Ureter (tissue), 1 donor: ENCODE measurements at places on chromosomes 2 and 18. TPM values are rescaled to one million over a fixed set of nuclear protein-coding genes. Genes with fewer than 3 reads are reported as not detected.

The RUFY4 gene
- 5.6 TPM for total RNA-seq

- no peak for DNase-seq
These were observed 165.2 kb upstream of the KLF7 start for GRCh38 chr2:207330912-207331311.

The SNRNP27 gene
- total RNA-seq, result 34.8 TPM

DNA sequence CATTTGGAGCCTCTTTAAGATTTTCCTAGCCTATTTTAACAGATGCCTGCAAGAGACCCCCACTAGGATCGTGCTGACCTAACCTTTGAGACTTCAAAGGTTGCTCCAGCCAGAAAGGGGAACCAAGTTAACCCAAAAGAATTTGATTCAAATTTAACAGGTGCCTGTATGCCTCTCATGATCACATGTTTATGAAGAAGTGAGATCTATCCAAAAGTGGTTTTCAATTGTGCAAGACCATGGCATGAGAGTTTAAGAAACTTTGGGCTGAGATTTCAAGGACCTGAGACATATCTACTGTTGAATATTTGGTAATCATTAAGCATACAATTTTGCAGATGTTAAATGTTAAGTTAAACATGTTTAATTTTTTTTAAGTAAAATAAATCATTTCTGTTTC is 1.3 kb upstream of the RSAD2 start:
- no peak for DNase-seq

DNA sequence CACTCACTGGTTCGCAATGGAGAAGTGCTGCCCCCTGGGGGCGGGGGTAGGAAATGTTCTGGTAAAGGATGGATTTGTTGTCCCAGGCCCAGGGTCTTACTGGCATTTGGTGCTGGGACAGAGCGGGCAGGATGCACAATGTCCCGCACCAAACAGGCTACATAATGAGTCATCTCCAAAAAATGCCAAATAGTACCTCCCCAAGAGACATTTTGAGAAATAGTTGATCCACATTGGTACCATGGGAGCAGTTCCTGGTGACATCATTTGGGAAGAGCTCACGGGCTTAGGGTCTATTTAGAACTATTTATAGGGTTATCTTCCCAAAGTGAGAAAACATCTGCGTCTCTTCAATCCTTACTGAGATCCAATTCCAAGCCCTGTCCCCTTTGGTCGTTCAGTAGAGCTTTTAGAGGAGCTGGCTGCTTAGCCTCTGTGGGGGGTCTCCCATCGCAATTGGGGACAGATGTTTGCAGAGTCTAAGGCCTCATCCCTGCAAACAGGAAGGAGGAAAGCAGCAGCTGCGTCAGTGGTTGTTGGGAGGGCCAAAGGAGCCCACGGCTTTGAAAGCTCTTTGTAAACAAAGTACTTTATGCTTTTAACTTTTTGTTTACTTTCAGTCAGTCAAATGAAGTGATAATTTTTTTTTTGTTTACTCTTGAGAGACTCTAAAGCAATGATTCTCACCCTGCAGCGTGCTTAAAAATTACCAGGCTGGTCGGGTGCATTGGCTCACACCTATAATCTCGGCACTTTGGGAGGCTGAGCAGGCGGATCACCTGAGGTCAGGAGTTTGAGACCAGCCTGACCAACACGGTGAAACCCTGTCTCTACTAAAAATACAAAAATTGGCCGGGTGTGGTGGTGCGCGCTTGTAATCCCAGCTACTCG is 49.3 kb downstream of the GREB1 start:
- DNase-seq, result peak; percentile 63

DNA sequence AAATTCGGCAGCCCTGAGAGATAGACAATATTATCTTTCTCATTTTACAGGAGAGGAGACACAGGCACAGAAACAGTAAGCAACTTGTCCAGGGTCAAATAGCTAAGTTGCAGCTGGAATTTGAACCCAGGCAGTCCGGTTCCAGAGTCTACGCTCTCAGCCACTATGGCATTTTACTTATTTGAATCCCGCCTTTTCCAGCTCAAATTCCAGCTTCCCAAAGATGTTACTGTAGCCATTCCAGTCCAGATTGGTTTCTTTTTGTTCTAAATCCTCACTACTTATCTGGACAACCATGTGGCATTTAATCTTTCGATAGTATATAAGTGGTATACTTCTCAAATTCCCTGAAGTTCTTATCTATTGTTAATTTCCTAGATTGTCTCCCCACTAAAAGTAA is 125.7 kb downstream of the NBAS start:
- no peak for DNase-seq

GRCh38 chr2:135182190-135182589 is 130.1 kb downstream of the RAB3GAP1 start:
- DNase-seq, result no peak

GRCh38 chr2:86480105-86480504 is 38.9 kb downstream of the KDM3A start:
- DNase-seq, result peak; percentile 54

GRCh38 chr2:63122921-63123320 is 72.3 kb downstream of the OTX1 start:
- DNase-seq, result no peak

GRCh38 chr2:217218269-217219163 is 358.7 kb upstream of the TNP1 start:
- no peak for DNase-seq

GRCh38 chr2:112483042-112483473 is 1.1 kb downstream of the TTL start:
- no peak for DNase-seq

DNA sequence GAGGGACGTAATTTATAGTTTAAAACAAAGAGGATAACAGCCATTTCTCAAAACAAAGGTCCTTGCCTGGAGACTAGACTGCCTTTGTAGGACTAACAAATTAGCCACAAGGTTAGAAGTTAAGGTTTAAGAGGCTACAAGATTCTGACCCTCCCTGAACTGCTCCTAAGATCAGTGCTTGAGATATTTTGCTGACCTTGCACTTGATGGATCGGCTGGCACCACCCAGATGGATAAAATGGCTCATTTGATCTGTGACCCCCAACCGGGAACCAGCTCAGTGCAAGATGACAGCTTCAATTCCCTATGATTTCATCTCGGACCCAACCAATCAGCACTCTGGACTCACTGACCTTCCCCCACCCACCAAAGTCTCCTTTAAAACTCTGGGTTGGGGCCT is 3.7 kb upstream of the STARD7 start:
- no peak for DNase-seq

The KCNIP3 gene
- total RNA-seq, result 6.2 TPM

- no peak for DNase-seq
These were observed 132.7 kb downstream of the SCG2 start for GRCh38 chr2:223469270-223470046.

The SKA1 gene
- 0.39 TPM for total RNA-seq

DNA sequence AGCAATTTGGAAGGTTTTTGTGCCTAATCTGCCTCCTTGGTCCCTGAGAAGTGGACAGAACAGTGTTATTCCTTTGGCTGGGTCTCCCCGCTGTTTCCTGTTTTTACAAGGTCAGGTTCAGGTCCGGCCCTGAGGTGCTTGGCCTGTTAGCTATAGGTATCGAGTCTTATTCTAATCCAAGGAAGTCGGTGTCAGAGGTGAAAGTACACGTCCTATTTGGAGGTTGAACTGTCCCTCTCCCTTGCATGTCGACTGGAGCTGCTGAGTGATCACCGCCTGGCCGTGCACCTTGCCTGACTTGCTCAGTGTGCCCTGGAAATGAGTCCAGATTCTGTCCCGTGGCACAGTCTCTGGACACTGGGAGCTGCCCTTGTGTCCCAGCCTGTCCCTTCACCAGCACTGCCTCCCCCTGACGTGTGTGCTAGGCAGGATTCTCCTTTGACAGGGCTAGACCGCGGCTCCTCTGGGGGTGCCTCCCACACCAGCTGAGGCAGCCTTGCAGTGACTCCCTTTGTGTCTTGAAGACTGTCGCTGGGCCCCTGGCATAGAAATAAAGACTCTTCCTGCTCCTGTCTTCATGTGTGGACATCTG is 65.7 kb upstream of the RBM44 start:
- DNase-seq, result peak; percentile 52

- no peak for DNase-seq
These were observed 80.2 kb downstream of the NDUFA10 start for GRCh38 chr2:239944694-239945551.

The WIPF1 gene
- total RNA-seq, result 35.7 TPM

The PLA2R1 gene
- total RNA-seq, result 19.0 TPM
